ENCODE measurements at places on chromosomes 3 and 15. TPM values are rescaled to one million over a fixed set of nuclear protein-coding genes. Genes with fewer than 3 reads are reported as not detected.

CLEC3B gene
- total RNA-seq, result 23.7 TPM

HGD gene
- total RNA-seq, result 1.7 TPM

SLC22A13 gene
- 0.58 TPM for total RNA-seq

TLR9 gene
- total RNA-seq, result not detected

HOMER2 gene
- total RNA-seq, result 44.8 TPM

IMPG2 gene
- under 0.01 TPM for total RNA-seq

HTR3E gene
- not detected for total RNA-seq

ANKUB1 gene
- total RNA-seq, result not detected

MEF2A gene
- total RNA-seq, result 44.8 TPM

BCL2A1 gene
- total RNA-seq, result under 0.01 TPM

KLHL40 gene
- total RNA-seq, result not detected
